ENCODE measurements at places on chromosomes 3 and 15.

DNA sequence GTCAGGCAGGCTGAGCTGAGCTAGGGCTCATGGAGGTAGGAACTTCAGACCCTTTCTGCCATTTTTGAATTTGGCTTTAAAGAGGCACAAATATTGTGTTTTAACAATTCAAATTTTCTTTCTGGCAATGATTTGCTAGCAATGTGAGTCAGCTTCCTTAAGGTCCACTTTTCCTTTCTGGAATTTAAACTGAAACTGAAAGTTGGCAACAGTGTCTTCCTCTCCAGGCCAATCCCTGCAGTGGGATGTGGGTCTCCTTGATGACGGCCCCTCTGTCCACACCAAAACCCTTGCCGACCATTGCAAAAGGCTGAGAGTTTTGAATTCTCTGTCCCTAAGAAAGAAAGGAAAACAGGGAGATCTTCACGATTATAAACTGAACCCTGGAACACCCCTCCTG lies 27.1 kb downstream of the RPSA start:
- no peak for DNase-seq

DNA sequence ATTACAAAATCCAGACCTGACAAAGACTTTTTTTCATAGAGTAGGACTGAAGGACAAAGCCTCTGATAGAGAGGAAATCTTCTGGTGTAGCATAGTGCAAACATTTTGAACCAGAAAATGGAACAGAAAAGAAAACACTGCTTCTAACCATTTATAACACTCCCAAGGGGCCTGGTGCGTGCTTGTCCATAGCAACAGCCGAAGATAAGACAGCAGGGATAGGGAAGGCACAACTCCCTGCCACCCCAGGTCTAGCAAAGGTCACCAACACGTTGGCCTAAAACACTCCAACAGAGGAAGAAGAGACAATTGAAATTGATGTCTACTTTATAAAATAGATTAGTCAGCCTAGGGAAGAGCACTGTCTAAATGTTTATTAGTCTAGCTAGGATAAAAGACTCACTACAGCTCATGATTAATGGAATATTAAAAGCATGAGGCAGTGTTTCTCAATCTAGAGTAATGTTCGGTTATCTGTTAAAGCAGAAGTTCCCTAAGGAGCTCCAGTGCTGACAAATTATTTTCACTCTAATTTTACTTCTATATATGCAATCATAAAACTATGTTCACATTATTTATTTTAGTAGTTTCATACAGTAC lies 145.2 kb downstream of the P3H2 start:
- no peak for DNase-seq

- DNase-seq, result peak; percentile 35
Measured at GRCh38 chr3:100761211-100761942, 52.1 kb downstream of the TFG start.

DNA sequence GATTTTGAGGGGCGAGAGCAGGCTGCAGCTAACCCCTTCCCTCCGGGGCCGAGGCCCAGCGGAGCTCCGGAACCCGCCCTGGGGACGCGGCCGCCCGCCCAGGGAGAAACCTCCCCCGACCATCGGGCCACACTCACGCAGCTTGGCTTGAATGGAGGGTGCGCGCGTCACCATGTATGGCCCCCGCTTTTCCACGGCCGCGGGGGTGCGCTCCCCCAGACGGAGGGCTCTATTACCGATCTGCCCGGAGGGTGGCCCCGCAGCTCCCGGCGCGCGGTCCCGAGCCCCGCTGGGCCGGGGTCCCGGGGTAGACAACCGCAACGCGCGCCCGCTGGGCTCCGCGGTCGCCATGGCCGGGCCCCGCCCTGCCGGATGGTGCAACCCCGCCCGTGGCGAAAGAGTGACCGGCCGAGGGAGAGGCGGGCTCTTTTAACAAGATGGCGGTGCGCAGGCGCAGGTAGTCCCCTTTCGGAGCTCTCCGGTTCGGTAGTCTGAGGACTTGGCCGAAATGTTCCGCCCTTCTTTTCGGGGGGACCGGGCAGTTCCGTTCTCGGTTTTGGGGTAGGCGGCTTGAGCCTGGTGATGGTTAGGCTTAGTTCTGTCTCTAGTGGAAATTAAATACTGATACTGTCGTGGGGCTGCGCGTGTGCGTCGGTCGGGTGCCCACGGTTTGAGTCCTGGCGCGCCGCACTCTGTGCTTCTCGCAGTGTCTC lies at the start of gene FAM219B:
Gene FAM219B, minus strand, starts transcription at position 402 of the 713 bp plus-strand sequence. Its CDS starts 51 bp downstream, at position 351.
- peak; percentile 88 for DNase-seq

GRCh38 chr3:133488785-133489367 lies 84.6 kb upstream of the CDV3 start:
- DNase-seq, result no peak

DNA sequence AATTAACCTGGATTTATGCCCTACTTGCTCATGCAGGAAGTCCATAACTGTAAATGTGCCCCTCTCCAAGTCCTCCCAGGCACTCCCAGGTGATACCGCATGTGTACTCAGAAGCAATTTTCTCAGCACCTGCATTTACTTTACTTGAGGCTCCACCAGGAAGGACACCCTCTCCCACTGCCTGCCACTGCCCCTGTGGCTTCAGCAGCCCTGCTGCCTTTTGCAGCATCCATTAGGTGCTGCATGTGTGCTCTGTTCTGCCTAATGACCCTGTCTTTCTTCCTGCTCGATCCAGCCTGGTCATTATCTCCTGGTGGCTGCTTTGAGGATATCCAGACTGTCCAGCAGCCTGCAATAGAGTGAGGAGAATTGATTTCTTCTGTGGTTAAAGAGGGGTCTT lies 107.6 kb upstream of the SEMA6D start:
- no peak for DNase-seq

- no peak for DNase-seq
Measured at GRCh38 chr3:143242691-143243090, 123.1 kb downstream of the CHST2 start.

DNA sequence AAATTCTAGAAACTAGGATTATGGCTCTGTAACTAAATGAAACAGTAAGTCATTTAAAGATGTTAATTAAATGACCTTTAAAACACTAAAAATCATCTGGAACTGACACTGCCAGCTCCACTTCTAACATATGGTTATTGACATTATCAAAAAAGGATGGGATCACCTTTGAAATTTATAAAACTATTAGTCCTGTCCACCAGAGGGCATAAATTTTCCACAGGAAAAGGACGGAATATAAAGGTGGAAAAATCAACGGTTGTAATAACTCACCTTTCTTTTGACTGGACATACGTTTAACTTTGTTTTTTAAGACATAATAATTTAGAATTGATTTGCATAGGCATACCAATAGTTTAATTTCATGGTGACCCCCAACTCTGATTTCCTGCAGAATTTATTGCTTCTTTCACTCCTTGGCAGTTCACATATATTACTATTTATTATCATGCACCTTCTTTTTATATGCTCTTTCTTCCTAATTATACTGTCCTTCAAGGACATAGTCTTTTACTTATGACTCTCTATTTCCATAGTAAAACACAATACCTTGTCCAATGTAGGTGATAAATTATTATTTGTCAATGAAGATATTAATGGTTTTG lies 345.7 kb downstream of the CADM2 start:
- DNase-seq, result no peak

DNA sequence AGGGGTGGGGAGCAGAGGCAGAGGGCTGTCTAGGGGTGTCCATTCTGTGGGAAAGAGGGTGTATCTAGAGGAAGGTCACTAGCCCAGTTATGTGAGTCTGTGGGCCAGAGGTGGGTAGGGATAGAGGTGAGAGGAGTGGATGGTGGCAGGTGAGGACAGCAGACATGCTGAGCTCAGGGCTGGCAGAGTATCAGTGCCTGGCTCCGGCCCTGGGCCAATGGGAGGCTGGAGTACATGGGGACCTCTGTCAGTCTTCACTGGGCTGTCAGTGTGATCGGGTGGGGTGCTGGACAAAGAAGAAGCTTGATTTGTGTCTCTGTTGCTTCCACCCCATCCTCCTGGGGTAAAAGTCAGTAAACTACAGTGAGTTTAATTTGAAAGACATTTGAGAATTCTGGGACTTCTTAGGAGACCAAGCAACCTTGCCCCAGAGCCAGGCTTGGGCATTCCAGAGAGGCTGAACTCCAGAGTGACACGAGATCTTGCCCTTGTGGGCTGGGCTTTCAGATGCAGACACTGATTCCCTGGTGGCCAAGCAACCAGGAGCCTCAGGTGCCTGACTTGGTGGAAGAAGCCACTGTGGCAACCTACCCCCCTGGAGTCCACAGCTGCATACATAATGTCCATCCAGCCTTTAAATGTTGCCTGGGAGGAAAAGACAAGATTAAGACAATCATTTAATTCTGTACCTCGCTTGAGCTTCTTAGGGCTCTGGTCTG lies 60.7 kb downstream of the EXOG start:
- no peak for DNase-seq

DNA sequence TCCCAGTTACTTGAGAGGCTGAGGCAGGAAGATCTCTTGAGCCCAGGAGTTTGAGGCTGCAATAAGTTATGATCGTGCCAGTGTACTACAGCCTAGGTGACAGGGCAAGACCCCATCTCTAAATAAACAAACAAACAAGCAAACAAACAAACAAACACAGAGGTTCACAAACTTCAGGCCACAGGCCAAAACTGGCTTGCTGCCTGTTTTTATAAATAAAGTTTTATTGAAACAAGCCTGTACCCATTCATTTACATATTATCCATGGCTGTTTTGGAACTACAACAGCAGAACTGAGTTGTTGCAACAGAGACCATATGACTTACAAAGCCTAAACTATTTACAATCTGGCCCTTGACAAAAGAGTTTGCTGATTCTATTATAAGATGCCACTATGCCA lies 6.5 kb downstream of the DYNC1LI1 start:
- DNase-seq, result no peak

- no peak for DNase-seq
Measured at GRCh38 chr3:123780656-123781055, 103.5 kb downstream of the MYLK start.

GRCh38 chr15:69624155-69624520 lies 171.5 kb downstream of the RPLP1 start:
- no peak for DNase-seq

DNA sequence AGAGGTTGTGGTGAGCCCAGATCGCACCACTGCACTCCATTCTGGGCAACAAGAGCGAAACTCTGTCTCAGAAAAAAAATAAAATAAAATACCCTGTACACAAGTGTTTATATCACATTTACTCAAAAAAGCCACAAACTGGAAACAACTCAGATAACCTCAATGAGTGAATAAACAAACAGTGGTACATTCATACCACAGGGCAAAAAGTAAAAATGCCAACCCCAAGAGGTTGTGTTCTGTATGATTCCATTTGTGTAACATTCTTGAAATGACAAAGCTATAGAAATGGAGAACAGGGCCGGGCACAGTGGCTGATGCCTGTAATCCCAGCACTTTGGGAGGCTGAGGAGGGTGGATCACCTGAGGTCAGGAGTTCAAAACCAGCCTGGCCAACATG lies 12.9 kb downstream of the EDC3 start:
- no peak for DNase-seq

- DNase-seq, result no peak
Measured at GRCh38 chr15:69921626-69922619, 175.8 kb downstream of the TLE3 start.

GRCh38 chr3:110198717-110199587 lies 861.6 kb upstream of the DPPA4 start:
- DNase-seq, result no peak

DNA sequence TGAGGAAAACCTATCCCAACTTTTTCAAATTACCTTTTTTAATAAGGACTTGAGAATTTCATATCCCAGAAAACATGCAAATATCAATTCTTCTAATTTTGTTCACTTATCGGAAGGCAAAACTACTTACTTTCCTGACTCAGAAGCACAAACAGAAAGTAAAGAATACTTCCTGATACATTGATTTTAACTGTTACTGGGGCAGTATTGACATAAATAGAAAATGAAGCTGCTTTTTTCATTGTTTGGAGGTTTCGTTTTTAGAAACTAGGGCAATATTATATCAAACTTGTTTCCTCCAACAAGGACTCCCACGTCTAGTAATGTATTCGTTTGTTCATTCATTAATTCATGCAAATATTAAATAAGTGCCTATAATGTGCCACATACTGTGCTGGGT lies 19.1 kb downstream of the PAQR9 start:
- DNase-seq, result no peak

GRCh38 chr15:81276967-81277366 lies 47.0 kb downstream of the STARD5 start:
- no peak for DNase-seq

GRCh38 chr3:140250010-140250855 lies 315.2 kb downstream of the CLSTN2 start:
- DNase-seq, result no peak

DNA sequence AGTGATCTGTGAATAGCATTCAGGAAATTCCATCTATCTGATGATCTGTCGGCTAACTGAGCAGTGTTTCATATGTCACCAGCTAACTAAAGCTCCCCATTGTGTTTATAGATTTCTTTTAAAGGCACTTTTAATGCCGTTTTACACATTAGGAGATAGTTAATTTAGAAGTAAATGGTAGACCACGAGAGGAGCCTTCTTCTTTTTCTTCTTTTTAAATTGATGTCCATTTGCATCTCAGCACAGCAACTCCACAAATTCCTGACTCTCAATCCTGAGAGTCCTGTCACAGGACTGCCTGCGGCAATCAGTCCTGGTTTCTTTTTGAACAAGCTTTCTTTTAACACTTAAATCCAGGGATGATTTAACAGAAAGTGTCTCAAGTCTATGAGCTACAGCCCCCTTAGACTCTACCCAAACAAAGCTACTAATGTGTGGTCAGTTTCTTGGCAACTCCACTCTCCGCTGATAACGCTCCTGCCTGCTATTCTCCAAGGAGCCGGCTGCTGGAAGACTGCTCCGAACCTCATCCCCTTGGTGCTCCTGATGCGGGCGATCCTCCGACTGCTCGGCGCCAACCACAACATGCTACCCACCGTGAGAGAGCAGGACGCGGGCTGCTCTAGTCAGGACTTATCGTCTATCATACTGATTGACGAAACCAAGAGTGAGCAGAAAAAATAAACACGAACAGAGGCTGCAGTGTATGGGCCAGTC lies 421.4 kb downstream of the MECOM start:
- DNase-seq, result no peak

DNA sequence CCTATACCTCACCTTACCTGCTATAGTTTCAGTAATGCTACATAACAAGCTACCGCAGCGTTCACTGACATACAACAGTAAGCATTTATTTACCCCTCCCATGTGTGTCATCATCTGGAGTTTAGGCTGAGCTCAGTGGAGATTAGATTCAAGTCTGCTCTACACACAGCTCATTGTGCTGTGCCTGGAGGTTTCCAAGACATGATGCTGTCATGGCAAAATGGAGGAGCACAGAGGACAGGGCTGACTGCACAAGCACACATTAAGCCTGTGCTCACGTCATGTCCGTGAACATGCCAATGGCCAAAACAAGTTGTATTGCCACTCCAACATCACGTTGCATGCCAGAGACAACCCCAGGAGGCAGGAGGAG lies 333.8 kb upstream of the TRIM42 start:
- no peak for DNase-seq
